ENCODE measurements at places on chromosomes 2 and 18. TPM values are rescaled to one million over a fixed set of nuclear protein-coding genes. Genes with fewer than 3 reads are reported as not detected.
A peak's percentile ranks its signal among the peaks of the same experiment; 100 is the strongest.

GRCh38 chr2:16400127-16400623, 265.5 kb downstream of the CYRIA start:
- no peak for DNase-seq

GRCh38 chr2:170428868-170429267, 250.9 kb downstream of the MYO3B start:
- DNase-seq: no peak

DNA sequence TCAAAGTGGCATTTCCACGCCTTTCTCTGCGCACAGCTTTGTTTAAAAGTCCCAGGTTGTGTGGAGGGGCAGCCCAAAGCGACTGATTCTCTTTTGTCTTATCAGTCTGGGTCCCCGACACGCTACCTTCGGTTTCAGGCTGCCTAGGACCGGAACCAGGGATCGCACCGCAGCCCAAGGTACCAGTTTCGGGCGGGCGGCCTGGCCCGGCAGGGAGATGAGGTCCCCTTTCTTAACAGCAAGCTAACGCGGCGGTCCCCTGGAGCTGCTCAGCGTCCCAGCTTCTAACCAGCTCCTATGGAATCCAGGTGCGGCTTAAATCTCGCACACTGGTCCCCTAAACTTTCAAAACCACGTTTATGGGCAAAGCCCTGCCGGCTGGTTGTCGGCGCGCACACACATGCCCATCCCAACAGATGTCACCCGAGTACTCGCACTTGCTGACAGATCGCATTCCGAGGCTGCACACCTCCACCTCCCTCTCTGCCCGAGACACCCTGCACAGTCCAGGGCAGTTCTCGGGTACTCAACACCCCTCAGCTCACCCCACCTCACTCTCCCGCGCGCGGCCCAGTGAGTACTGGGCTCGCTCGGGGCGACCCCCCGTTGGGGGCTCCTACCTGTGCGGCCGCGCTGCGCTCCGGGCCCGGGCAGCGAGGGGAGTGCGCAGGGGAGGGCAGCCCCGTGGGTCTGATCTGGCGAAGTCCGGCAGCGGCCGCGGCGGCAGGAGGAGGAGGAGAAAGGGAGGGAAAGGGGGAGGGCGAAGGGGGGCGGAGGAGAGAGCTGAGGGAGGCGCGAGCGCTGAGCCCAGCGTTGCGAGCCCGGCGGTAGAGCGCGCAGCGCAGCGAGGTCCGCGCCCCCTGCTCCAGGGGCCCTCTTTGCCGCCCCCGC, at the start of gene EFEMP1:
TSS of gene EFEMP1 (minus strand) at position 692 of the 891 bp plus-strand sequence. CDS start 1,342 bp downstream, outside the sequence.
- peak; percentile 87 for DNase-seq

GRCh38 chr2:160388464-160389263, 104.9 kb downstream of the RBMS1 start:
- DNase-seq: no peak

Gene KCNJ3
- total RNA-seq: not detected

Gene TLX2
- not detected for total RNA-seq

All from mammary epithelial cell (primary cell).